ENCODE measurements at places on chromosomes 5 and 9. TPM values are rescaled to one million over a fixed set of nuclear protein-coding genes. Genes with fewer than 3 reads are reported as not detected.

The CARD9 gene
- total RNA-seq = 5.7 TPM

The LCN9 gene
- total RNA-seq = not detected

The SPATA31C1 gene
- 0.18 TPM for total RNA-seq

The PCDHB10 gene
- 6.2 TPM for total RNA-seq

The CSNK1A1 gene
- 281 TPM for total RNA-seq

The TAS2R1 gene
- total RNA-seq = not detected

The C9orf153 gene
- total RNA-seq = 0.70 TPM

The OR1Q1 gene
- total RNA-seq = not detected

The GABRA1 gene
- 0.29 TPM for total RNA-seq

The ARSI gene
- total RNA-seq = 5.3 TPM

The DEPDC1B gene
- total RNA-seq = 21.2 TPM

The ERBIN gene
- 126 TPM for total RNA-seq

The LRRC70 gene
- total RNA-seq = 12.3 TPM

The INSYN2B gene
- 1.5 TPM for total RNA-seq

The AP3B1 gene
- total RNA-seq = 44.7 TPM

The GFRA3 gene
- total RNA-seq = 0.93 TPM

The DAB2IP gene
- 39.9 TPM for total RNA-seq

The PCDHGA4 gene
- total RNA-seq = 6.4 TPM

The SPATA6L gene
- total RNA-seq = 6.5 TPM

The ADAM19 gene
- total RNA-seq = 10.9 TPM

The PCAT7 gene
- total RNA-seq = 0.06 TPM

The ZNF300 gene
- 16.3 TPM for total RNA-seq

The CCDC192 gene
- not detected for total RNA-seq

Measured in metanephros (tissue), 2 donors.